ENCODE measurements at places on chromosomes 6 and 20.
A peak's percentile ranks its signal among the peaks of the same experiment; 100 is the strongest.

GRCh38 chr6:26216886-26217713 lies 129.9 kb downstream of the HFE start:
- DNase-seq: peak; percentile 57

DNA sequence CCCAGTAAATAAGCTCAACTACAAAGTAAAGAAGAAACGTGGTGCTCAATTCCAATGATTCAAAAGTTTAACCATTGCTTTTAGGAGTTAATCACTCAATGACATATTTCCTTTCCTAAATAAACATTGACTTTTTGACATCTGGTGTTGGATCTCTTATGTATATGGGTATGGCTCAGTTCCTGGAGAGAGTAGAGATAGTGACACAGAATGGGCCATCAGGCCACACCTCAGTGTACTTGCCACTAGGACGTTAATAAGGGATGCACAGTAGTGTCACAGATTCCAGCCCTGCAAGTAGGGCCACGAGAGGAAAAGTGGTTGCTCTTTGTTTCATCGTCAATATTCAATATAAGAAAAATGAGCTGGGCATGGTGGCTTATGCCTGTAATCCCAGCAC lies 48.9 kb upstream of the TXNDC5 start:
- DNase-seq: no peak

DNA sequence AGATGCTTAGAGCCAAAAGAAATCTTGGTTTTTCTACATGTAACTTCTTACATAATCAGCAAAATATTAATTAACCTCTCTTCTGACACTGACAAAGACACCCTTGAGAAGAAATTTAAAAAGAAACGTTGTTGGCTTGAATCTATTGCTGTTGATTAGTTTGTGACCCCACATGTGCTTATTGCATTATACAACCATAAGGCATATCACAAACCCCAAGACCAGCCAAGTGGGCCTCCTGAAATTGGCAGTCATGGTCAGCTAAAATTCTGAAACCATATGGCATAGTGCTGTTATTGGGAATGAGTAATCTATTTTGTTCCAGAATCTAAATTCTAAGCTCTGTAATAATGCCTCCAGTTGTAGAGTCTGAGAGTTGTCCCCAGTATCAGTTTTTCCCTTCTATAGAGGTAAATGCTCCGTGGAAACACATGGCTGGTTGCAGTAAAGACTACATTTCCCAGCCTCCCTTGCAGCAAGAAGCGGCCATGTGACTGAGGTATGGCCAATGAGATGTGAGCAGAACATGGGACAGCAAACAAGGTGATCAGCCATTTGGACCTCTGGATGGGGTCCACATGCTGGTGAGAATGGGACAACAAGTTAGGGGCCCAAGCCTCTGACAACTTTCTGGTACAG lies 42.3 kb upstream of the PTPN1 start:
- peak; percentile 5 for DNase-seq

- no peak for DNase-seq
Measured at GRCh38 chr6:17865243-17865642, 122.2 kb downstream of the KIF13A start.

GRCh38 chr6:41182069-41183034 lies 18.6 kb downstream of the TREML2 start:
- no peak for DNase-seq

DNA sequence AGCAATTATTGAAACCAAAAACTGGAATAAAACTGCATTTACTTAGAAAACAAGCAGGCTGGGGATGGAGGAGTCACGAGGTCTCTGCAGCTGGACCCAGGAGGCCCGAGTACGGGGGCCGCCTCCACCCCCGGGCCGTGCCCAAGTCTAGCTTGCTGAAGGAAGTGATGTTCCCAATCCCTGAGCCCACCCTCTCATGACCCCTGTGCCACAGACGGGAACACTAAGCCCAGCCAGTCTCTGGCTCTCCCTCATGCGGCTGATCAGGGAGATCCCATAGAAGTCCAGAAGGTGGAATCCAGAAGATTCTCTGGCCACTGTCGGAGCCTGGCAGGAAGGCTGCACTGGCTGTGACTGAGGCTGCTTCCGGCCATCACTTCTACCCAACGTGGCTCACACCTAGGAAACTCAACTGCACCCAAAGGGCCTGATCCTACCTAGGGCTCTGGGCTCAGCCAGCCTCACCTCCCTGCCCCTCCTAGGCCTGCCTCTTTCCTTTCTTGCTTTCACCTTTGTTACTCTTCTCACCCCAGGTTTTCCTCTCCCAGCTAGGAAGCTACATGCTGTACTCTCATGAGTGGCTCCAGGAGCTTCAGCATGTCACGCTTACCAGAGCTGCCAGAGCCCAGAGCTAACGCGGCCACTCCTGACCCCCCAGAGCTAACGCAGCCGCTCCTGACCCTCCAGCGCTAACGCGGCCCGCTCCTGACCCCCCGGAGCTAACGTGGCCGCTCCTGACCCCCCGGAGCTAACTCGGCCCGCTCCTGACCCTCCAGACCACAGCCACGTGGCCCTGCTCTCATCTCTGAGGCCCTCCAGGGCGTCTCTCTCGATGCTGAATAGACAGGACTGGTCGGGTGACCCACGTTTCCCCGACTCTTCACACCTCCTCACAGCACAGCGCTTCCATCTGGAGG lies 24.7 kb upstream of the HELZ2 start:
- DNase-seq: no peak

GRCh38 chr6:9485992-9486391 lies 928.9 kb downstream of the TFAP2A start:
- no peak for DNase-seq

GRCh38 chr20:62838128-62838891 lies 21.5 kb downstream of the COL9A3 start:
- DNase-seq: no peak

Measured in T-helper 1 cell (primary cell).